ENCODE measurements at places on chromosomes 16 and 17.

DNA sequence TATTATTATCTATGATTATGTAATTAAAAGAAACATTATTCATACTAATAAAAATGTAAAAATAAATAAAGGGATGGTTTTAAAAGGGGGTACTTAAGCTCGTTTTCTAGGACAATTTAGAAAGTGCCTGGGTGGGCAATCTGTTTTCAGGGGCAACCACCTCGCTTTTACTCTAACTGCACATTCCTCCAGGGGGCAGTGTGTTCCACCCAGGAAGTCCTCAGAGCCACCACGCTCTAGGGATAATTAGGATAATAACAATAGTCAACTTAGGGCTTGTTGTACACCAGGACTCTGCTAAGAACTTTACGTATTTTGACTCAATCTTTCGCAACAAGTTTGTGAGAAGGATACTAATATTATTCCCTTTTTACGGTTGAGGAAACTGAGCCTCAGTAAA, 396.7 kb upstream of the MAF start:
- DNase-seq = no peak

- no peak for DNase-seq
Measured at GRCh38 chr16:74232806-74233465, 63.7 kb upstream of the PSMD7 start.

DNA sequence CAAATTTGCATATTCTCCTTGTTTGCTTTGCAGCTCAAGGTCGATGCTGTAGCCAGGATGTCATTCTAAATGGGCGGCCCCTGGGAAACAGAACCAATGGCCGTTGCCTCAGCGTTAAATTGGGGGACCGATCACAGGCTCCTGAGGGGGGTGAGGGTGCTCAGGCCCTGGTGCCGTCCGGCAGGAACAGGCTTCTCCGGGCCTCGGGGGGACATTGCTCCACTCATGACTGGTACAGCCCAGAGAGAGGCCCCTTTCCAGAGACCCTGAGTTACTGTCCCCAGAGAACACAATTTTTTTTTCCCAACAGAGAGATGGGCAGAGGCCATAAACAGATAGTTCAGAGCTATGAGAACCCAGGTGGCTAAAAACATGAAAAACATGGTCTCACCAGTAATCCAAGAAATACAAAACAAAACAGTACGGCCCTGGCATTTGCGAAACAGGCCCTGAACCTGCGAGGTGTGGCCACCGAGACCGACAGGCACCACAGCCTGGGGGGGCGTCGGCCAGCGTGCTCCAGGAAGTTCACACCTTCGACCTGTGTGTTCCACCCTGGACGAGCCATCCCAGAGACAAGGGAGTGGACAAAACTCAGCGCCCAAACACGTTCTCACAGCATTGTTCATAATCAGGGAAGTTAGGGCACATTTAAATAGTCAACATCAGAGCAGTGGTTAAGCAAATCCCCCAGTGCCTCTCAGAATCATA, 82.8 kb downstream of the METRNL start:
- DNase-seq = no peak

DNA sequence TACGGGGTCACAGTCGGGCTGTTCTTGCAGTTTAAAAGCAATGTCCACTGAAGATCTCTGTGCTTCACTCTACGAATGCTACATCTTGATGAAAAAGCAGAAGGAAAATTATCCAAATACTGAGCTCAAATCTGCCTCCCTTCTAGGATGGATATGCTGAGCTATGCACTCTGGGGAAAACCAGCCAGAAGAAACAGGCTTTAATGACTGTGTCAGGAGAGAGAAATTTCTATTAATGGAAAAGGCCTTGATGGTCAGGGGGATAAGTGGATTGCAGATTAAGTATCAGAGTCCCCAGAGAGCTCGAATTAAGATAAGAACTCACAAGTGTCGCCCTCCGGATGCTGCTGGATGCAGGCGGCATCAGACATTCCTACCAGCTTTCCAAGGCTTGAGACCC, 39.6 kb upstream of the RCVRN start:
- peak; percentile 83 for DNase-seq

GRCh38 chr16:17296431-17296830, 174.3 kb downstream of the XYLT1 start:
- no peak for DNase-seq

DNA sequence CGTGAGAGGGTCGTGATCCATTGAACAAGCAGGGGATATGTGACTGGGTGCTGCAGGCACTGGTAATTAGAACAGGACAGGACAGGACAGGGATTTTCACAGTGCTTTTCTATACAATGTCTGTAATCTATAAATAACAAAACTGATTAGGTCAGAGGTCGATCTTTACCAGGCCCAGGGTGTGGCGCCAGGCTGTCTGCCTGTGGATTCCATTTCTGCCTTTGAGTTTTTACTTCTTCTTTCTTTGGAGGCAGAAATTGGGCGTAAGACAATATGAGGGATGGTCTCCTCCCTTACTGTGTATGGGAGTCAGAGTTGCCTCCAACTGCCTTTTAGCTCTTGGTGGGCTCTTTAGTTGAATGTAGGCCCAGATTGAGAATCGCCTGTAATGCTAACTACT, 1.5 kb upstream of the ZNF764 start:
- DNase-seq = no peak

DNA sequence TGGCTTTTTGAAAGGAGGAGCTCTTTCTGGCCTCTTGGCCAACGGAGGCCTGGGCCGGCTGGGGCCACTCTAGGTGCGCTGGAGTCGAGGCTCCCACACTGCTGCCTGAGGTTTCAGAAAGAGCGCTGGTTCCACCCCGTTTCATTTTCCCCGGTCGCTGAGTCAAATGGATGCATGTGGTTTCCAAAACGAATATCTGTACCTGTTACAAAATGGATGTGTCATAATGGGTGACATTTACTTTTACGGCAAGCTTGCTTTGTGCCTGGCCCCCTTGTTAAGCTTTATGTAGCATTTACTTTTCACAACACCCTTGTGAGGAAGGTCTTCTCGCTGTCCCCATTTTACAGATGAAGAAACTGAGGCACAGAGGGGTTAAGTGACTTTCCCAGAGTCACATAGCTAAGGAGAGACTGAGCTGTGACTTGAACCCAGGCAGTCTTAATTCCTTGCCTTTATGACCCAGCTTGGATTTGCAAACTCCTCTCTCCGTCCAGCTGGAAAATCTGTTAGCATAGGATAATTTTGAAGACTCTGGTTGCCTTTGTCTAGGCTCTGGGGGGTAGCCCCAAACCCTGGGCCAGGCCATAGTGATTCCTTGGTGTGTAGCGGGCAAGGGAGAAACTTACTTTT, 10.6 kb downstream of the KSR1 start:
- DNase-seq = no peak

DNA sequence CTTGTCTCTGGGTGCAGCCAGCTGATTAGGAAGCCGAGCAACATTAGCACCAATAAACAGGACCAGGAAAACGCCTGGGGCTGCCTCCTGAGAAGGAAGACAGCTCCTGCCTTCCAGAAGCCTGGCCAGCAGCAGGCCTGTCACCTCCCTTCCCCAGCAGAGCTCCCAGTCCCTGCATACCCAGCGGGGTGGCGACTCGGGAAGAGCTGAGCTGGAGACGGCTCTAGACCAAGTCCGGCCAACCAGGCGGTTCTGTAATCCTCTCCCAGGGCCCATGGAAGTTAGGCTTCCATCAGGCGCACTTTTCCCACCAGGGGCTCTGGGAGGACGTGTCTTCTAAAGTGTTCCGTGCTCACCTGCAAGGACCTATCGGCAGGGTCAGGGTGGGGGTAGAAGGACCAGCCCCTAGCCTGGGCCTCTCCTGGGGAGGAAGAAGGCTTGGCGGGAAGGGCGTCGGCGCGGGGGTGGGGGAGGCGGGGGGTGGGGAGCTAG, 12.0 kb upstream of the CLUH start:
- DNase-seq = no peak

DNA sequence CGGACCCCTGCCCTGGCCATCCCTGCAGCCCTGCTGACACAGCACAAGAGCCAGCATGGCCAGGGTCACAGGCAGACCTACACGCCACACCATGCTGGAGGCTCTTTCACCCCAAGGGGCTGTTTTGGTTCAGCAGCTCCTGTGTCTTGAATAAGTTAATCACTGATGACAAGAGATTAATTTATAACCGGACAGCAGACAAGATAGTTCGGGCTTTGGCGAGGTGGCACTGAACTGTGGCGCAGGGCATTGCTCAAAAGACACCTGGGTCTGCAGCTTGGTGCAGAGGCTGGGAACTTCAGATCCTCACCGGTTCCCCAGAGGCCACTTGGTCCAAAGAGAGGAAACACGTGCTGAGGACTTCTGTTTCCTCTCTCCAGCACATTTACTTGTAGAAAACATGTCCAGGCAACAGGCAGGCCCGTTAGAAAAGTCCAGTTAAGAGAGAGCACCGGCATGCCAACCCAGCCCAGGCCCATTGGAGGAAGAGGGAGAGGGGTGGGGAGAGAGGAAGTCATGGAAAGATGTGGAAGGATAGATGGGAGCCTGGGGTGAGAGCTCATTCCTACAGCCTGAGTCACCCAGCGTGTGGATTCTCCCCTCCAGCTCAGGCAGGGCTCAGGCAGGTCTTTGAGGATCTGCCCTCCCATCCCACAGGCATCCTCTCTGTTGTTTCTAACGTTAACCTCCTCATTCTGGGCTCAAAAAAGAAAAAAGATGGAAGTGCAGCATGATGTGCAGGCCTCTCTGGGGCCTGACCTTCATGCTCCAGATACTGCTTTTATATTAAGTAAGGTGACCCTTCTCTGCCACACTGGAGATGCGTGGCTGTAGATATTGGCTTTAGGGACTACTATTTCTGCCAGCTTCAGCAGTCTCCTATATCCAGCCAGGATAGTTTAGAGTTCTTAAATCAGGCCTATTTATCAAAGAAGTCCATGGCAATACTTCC, 80.0 kb upstream of the HNF1B start:
- no peak for DNase-seq

- peak; percentile 33 for DNase-seq
Measured at GRCh38 chr17:8162233-8162996, at the start of gene VAMP2. Gene VAMP2, minus strand, starts transcription at chr17:8162948. Its CDS starts 69 bp downstream, at chr17:8162879.

DNA sequence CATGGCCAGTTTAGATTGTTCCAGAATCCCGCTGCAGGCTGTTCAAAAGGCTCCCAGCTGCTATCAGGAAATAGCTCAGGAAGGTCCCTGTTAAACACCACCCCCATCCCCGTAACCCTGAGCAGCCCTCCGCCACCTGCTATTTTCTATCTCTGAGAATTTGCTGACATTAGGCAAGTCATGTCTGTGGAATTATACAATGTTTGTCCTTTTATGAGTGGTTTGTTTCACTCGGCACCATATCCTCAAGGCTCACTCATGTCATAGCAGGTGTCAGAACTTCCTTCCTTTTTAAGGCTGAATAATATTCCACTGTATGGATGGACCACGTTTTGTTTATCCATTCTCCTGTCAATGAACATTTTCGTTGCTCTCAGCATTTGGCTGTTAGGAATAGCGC, 164.3 kb upstream of the FOXF1 start:
- no peak for DNase-seq

GRCh38 chr17:13087802-13088201, 70.0 kb upstream of the ELAC2 start:
- no peak for DNase-seq

GRCh38 chr17:9968008-9968407, 62.9 kb upstream of the RCVRN start:
- DNase-seq = no peak

- no peak for DNase-seq
Measured at GRCh38 chr17:27091043-27091497, 202.8 kb upstream of the WSB1 start.

- DNase-seq = peak; percentile 89
Measured at GRCh38 chr17:18377437-18378204, at the start of gene EVPLL. Gene EVPLL, plus strand, starts transcription at chr17:18377778. Its CDS starts 3,160 bp downstream, at chr17:18380938.

DNA sequence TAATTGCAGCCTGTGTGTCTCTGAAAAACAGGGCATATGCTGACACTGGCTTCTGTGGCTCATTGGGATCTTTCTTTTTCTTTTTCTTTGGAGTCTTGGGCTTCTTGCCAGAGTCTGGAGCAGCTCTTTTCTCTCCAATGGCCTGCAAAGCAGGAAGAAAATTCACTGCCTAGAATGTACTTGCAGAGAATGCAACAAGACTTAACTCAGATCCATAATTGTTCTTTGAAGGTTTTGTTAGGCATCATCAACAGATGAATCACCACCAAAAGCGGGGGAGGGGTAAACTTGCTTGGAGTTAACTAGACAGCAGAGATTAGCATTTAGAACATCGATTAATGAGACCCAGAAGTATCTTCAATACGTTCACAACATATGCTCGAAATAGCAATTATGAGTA, 100.9 kb downstream of the TOX3 start:
- DNase-seq = peak; percentile 93

GRCh38 chr17:1058423-1059130, 61.6 kb downstream of the TIMM22 start:
- DNase-seq = peak; percentile 55

GRCh38 chr17:49787884-49788477, 500 bp upstream of the KAT7 start:
- no peak for DNase-seq

GRCh38 chr17:43881181-43881580, 26.2 kb downstream of the MPP2 start:
- DNase-seq = no peak

DNA sequence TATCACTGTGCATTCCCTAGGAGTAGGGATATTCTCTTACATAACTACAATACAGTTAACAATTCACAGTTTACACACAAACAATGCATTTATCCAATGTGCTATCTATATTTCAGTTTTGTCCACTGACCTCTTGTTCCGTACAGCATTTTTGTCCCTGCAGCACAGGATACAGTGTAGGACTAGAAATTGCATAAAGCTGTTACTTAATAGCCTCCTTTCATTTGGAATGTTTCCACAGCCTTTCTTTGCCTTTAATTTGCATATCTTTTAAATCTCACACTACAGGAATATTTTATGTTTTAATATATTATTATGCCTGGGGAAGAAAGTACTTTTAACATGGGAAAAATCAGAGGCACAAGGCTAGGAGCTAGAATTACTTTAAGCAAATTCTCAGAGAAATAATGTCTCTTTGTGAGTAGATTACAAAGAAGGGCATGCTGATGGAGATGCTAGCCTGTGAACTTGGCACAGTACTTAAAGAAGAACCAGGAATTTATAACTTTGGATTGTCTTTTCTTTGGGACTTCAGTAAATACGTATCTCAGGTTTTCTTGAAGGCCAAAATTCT, 144.3 kb downstream of the ITFG1 start:
- no peak for DNase-seq

GRCh38 chr17:17566896-17567513, 24.5 kb downstream of the PEMT start:
- DNase-seq = no peak

GRCh38 chr16:15034266-15035162, 21.4 kb downstream of the NTAN1 start:
- no peak for DNase-seq

- DNase-seq = peak; percentile 48
Measured at GRCh38 chr17:59853168-59853918, 39.4 kb downstream of the TUBD1 start.

DNA sequence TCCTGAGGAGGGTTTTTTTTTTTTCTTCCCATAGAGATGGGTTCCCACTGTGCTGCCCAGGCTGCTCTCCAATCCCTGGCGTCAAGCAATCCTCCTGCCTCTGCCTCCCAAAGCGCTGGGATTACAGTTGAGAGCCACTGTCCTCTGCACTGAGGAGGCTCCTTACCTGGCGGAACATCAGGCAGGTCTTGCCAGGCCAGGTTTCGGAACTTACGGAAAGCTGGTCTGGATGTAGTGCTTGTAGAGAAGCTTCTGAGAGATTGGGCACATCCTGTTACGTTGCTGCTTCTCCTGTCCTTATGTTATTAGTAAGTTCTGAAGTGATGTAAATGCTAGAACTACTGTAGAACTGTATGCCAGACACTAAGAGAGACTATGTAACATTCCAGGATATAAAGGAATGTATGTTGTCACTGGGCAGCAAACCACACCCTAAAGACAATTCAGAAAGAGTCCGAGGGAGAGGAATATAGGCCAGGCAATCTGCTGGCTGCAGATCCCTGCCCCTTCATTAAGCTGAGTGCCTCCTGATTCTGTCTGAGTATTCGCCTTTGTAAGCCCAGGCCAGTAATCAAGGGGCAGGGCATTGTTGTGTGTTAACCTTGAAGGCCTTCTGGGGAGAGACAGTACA, 21.1 kb downstream of the ETV4 start:
- DNase-seq = no peak

Data from NCI-H524 (cell line).